Left cardiac atrium (tissue), 4 donors: ENCODE measurements at places on chromosomes 12 and 14. TPM values are rescaled to one million over a fixed set of nuclear protein-coding genes. Genes with fewer than 3 reads are reported as not detected.

- DNase-seq = peak; percentile 42
These were observed 3.2 kb downstream of the MGST1 start for GRCh38 chr12:16350682-16351081.

The IL26 gene
- total RNA-seq = not detected

The FOXN4 gene
- total RNA-seq = not detected

The SLC2A14 gene
- 0.29 TPM for total RNA-seq

- no peak for DNase-seq
These were observed 296.2 kb upstream of the FLRT2 start for GRCh38 chr14:85233756-85234155.

DNA sequence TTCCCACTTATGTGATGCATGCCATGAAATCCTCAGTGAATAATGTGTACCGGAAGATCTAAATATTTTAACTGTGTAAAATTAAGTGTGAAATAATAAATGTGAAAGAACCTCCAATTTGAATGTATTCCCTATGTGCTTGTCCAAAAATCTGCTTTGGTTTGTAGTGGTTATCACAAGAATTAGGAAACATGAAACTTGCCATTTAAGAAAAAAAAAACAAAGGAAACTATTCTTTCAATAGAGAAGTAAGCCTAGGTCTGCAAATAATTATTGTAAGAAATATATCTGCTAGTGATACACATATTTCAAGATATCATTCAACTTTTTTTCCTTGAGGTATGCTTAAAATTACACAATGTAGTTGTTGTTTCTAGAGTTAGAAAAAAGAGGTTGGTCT lies 500.4 kb downstream of the SLC6A15 start:
- no peak for DNase-seq

- DNase-seq = no peak
These were observed 44.8 kb downstream of the SBNO1 start for GRCh38 chr12:123319826-123320225.

DNA sequence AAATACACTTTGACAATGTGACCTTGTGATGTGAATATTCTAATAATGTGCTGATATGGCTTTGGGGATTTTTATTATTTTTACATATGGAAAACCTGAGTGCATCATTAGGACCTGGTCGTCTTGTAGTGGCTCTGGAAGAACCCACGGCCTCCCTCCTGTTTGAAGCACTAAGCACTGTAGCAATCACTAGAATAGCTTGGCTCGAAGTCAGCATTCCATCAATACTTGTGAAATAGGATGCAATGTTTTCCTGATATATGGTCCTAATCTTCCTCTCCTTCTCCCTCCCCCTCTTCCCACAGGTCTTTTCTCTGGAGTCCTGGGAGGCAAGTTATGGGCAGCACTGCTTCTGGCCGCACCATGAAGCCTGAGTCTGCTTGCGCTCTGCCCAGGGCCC lies 71.9 kb downstream of the NRXN3 start:
- DNase-seq = no peak

GRCh38 chr14:103594265-103594664 lies 31.5 kb downstream of the COA8 start:
- peak; percentile 47 for DNase-seq

- no peak for DNase-seq
These were observed 115.2 kb upstream of the RTL1 start for GRCh38 chr14:101018561-101019290.

The ENO2 gene
- total RNA-seq = 24.9 TPM

DNA sequence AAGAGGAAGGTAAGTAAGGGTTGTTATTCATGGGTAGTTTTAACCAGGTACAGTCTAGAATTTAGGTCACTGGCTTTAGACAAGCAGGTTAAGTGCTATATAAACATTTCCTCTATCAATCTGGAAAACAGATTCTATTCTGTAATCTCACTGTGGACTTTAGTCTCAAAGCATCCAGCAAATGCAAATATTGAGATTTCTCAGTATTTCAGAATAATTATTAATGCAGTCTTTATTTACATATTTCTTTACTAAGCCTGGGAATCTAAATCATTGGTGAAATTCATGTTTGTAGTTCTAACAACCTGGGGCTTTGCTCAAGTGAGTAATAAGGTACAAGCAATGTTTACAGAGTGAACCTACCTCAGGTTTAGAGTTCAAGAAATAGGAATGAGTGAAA lies 61.9 kb downstream of the SLC41A2 start:
- no peak for DNase-seq

The LMO3 gene
- 7.6 TPM for total RNA-seq

DNA sequence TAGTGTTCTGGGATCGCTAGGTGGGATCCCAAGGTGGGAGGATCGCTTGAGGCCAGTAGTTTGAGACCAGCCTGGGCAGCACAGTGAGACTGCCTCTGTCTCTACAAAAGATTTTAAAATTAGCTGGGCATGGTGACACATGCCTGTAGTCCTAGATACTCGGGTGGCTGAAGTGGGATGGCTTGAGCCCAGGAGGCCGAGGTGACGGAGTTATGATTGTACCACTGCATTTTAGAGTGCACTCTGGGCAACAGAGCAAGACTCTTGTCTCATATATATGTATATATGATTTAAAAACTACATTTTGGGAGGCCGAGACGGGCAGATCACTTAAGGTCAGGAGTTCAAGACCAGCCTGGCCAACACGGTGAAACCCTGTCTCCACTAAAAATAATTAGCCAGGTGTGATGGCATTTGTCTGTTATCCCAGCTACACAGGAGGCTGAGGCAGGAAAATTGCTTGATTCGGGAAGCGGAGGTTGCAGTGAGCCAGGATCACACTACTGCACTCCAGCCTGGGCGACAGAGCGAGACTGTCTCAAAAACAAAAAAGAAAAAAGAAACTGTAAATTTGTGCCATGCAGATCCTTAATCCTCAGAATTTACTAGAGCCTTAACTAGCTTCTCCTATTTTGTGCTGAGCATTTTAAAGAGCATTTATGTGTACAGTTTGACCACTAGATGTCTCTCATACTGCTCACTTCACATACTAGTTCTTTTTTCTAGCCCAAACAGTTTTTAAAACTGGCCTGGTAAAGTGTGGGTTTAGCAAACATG lies 114.8 kb downstream of the MON2 start:
- DNase-seq = peak; percentile 28

DNA sequence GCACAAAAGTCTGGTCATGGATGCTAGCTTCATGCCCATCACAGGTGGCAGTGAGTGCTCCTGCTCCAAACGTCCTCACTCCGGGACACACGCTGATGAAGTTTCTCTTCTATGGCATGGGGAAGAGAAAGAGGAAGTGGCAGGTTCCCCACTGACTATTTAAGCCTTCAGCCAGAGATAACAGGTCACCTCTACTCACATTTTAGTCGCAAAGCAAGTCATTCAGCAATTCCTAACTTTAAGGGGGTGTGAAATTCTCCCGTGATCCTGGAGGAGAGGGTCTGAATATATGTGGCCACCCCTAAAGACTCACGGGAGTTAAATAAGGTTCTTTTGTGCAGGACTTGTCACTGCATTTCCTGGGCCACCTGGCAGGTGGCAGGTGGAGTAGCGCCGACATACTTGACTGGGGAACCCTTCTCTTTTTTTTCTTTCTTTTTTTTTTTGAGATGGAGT lies 18.8 kb upstream of the RCOR1 start:
- no peak for DNase-seq

GRCh38 chr12:96073346-96074330 lies 38.3 kb upstream of the LTA4H start:
- DNase-seq = no peak

- DNase-seq = peak; percentile 87
These were observed at the start of gene PRKCH for GRCh38 chr14:61321385-61322010. Gene PRKCH (plus strand): TSS chr14:61321579. CDS start chr14:61322102, 523 bp downstream.

- no peak for DNase-seq
These were observed 25.8 kb downstream of the PLEKHG3 start for GRCh38 chr14:64730061-64730440.

DNA sequence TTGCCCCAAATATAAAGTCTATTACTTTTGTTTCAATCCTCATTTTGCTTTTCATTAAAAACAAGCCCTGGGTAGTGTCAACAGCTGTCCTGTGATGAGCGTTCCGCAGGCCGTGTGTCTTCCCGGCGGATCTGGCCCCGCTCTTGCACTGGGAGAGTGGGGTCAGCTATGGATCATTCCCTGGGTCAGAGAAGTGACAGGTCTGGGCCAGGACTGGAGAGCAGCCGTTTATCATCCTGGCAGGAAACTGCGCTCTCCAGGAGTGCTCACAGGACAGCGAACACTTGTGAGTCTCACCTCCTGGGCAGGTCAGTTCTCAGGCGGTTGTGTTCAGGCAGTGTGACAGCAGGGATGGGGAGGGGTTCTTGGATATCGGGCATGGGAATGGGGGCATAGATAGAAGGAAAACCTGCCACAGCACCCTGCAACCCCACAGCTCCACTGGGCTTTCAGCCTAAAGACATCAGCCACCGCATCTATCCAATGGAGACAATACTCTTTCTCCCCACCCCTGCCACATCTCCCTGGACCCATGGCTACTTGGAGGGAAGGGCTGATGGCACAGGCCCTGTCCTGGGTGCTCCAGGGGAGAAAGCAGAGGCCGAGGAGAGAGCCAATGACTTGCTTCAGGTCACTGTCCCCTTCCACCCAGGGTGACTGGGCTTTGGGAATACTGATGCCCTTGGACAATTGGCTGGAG lies 47.8 kb upstream of the CHGA start:
- no peak for DNase-seq

- DNase-seq = no peak
These were observed 281.4 kb downstream of the FLRT2 start for GRCh38 chr14:85811340-85811739.

GRCh38 chr12:124554429-124555029 lies 12.9 kb downstream of the NCOR2 start:
- DNase-seq = no peak

The TMPO gene
- total RNA-seq = 16.8 TPM

The ASB2 gene
- total RNA-seq = 105 TPM

- no peak for DNase-seq
These were observed 67.6 kb downstream of the TECPR2 start for GRCh38 chr14:102430212-102430908.

The SLC38A4 gene
- total RNA-seq = 3.3 TPM

The FSCB gene
- total RNA-seq = not detected

DNA sequence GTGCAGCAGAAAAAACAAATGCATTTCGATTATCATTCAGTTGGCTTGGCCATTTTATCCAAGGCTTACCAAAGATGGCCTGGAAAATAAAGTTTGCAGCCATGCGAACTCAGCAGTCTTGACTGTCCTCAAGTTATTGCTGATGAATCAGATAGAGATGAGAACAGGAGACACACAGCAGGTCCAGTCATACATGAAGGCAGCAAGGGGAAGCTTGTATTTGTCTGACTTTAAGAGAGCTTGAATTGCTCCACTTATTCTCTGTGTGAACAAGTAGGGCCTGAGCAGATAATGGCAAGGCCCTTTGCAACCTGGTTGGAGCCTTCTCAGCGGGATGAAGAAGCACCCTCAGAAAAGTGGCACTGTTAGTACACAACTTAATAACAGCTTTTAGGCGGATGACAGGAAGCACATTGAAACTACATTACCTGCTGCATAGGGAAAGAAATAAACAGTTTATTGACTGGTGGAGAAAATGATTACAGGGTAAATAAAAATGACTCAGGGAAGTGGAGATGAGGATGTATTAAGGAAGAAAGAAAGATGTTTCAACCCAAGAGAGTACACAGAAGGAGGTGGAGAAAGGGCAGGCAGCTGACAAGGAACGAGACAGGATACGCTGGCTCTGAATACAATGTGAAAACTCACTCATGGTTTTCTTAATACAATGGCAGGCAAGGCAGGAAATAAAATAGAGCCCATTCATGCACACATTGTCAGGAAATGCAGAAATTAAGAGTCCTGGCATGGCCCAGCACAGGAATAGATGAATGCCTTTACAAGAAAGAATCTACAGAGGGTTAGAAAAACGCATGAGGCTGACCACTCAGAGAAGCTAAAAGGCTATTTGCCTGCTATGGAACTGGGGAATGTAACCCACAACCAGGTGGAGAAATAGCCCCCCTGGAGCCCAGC lies 128.4 kb downstream of the GALC start:
- DNase-seq = no peak

The IFI27 gene
- 441 TPM for total RNA-seq

GRCh38 chr12:50040657-50041056 lies 15.4 kb upstream of the RACGAP1 start:
- no peak for DNase-seq

The GYS2 gene
- not detected for total RNA-seq

The PAX9 gene
- total RNA-seq = not detected

- DNase-seq = no peak
These were observed 31.4 kb upstream of the SLC2A13 start for GRCh38 chr12:40137252-40137651.

DNA sequence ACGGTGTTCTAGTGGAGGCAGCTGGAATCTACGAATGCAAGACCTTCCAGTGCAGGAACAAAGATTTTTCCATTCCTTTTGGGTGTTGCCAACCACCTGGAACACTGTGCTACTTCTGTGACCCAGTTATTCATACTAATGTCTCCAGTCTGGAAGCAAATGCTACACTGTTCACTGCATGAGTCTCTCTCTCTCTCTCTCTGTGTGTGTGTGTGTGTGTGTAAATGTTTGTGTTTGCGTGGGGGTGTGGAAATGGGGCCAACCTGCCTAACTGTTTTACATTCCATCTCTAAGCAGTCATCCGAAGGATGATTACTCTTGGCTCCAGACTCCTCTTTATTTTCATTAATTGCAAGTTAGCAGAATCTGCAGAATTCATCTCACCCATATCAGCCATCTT lies 29.9 kb upstream of the YBX3 start:
- DNase-seq = no peak

DNA sequence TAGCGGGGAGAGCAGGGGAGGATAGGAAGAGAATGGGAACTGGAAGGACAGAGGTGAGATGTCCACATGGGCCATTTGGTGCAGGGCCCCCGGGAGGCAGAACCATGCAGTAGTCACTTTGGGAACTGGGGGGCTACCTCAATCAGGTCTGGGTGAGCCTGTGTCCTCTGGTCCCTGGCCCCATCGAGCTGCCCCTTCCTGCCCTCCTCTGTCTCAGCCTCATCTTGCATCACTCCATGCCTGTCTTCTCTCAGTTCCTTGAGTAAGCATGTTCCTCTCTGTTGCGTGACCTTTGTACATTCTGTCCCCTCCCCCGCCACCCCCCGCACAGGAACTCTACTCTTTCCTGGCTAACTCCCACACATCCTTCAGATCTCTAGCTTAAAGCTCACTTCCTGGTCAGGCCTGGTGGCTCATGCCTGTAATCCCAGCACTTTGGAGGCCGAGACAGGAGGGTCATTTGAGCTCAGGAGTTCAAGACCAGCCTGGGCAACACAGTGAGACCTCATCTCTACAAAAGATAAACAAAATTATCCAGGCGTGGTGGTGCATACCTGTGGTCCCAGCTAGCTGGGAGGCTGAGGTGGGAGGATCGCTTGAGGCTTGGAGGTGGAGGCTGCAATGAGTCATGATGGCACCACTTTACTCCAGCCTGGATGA lies 23.2 kb downstream of the FOS start:
- DNase-seq = no peak

DNA sequence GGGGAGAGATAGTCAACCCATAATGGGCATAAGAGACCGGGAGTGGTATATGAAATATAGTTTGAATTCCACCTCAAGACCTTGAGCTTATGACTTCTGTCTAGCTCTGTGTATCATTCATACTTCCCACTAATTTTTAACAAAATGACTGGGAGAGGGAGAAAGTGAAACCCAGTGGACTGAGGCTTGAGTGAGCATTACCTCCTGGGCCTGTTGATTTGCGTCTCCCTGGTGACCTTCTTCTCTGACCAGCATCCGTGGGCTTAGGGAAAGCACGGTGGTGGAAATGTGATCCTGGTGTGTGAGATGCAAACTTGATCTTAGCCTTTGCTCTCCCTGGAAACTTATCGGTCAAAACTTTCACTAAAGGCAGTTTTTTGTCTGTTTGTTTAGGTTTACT lies 207.9 kb upstream of the BCL2L14 start:
- DNase-seq = no peak

The FGD4 gene
- 16.0 TPM for total RNA-seq
